ENCODE measurements at places on chromosomes 12 and 14.
A peak's percentile ranks its signal among the peaks of the same experiment; 100 is the strongest.

- no peak for DNase-seq
Measured at GRCh38 chr12:27869567-27869966, 89.5 kb upstream of the MANSC4 start.

GRCh38 chr14:53542732-53543131, 389.6 kb upstream of the DDHD1 start:
- DNase-seq: no peak

DNA sequence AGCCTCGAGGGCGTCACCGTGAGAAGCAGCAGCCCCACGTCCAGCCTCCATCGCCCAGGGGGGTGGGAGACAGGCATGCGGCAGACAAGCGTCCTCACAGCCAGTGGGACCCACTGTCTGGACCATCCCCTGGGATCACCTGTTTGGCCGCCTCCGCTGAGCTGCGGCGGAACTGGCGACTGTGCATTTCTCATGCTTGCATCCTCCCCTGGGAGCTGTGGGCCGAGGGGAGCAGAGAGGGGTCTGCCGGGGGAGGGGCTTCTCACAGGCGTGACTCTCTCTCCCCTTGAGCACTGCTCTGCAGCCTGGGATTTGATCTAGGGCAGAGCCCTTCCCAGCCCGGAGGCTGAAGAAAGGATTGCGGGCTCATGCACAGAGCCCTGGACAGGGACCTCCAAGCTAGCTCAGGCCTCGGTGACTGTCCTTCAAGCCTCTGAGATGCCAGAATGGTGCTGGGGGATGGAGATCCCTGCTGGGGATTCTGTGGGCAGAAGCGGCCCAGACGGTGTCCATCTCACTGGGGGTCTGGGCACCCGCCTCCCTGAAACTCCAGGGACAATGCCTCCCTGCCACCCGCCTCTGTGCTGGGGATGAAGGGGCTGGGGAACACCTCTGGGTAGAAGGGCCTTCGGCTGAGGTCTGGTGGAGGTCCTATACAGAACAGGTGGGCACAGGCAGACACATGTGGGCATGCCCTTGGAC, 61.1 kb downstream of the PRIMA1 start:
- no peak for DNase-seq

- peak; percentile 32 for DNase-seq
Measured at GRCh38 chr12:49622501-49623141, 740 bp upstream of the PRPF40B start.

DNA sequence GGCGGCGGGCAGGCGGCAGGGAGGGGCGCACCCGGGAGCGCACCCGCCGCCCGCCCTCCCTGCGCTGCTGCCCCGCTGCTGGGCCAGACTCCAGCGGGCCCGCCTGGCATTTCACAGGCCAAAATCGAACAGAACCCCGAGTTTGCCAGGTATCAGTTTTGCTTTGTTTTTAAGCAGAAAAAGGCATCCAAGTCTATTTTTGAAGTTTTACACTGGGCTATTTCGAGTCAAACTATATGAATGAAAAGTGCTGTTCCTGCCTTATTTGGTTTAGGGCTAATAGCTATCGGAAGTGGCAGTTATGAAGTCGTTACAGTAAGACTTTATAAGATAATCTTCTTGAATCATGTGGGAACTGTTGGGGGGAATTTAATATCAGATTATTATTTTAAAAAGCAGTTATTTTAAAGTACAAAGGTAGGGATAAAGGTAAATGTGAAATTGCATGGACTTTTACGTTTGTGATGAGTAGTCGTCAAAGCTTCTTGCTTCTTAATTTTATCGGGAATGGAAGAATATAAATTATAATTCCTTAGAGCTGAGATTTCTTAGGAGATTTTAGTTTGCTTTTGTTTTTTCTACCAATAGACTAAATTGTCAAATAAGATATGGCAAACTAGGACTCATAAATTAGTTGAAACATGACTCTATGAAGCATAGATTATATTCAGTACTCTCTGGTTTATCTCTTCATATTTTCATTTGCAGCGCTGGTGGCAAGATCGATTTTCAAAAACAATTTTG, 1.1 kb downstream of the MSRB3 start:
- DNase-seq: no peak

DNA sequence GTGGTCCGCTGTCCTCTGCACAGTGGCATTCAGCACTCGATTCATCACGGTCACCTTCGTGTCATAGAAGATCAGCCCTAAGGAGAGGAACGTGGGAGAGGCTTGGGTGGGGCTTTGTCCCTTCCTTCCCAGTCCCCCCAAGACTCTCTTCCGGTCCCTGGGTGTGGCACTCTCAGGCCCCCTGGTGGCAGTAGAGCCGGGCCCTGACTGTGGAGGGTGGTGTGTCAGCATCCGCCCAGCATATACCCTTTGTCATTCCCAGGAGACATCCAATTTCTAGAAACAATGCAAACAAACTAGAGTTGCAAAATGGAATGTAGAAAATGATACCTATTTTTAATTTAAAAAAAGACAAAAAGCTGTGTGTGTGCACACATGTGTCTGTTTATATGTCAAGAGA, 45.0 kb downstream of the TRAFD1 start:
- peak; percentile 32 for DNase-seq

GRCh38 chr12:64526859-64527258, 74.9 kb downstream of the TBK1 start:
- DNase-seq: no peak

GRCh38 chr12:132471011-132471857, 18.7 kb upstream of the FBRSL1 start:
- no peak for DNase-seq

GRCh38 chr14:99822800-99823455, 29.7 kb downstream of the EML1 start:
- DNase-seq: no peak

DNA sequence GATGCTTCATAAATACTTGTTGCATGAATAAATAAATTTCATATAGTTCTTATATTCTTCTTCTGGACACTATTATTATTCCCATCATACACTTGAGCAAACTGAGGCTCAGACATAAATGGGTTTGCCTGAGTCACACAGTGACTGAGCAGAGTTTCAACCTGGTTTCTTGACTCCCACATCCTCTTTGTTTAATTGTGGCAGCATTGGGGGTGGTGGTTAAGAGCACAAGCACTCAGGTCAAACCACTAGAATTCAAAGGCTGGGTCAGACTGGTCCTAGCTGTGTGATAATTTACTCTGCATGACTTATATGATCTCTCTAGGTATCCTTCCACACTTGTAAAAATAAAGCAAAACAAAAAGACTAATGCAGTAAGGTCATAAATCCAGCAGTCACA, 274.9 kb upstream of the SRRM4 start:
- no peak for DNase-seq

GRCh38 chr12:117400912-117401311, 39.5 kb upstream of the NOS1 start:
- no peak for DNase-seq

DNA sequence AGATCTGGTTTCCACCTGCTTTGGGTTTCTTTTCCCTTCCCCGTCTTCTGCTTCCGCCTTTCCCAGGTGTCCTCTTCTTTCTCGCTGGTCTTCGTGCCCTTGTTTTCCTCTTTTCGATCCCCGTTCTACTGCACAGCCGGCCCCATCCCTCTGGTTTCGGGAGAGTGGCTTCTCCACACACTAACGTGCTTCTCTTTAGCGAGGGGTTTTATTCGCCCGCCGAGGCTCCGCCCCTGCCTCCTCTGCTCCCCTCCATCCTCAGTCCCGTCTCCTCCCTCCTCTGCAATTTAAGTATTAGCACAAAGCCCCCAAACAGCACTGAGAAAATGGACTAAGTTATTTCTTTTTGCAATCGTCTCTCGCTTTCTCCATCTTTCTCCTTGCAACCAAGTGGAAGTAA, at the start of gene SLC7A8:
SLC7A8 (minus strand) TSS at position 182 of the 400 bp plus-strand sequence. CDS start 746 bp downstream, outside the sequence.
- DNase-seq: peak; percentile 39

DNA sequence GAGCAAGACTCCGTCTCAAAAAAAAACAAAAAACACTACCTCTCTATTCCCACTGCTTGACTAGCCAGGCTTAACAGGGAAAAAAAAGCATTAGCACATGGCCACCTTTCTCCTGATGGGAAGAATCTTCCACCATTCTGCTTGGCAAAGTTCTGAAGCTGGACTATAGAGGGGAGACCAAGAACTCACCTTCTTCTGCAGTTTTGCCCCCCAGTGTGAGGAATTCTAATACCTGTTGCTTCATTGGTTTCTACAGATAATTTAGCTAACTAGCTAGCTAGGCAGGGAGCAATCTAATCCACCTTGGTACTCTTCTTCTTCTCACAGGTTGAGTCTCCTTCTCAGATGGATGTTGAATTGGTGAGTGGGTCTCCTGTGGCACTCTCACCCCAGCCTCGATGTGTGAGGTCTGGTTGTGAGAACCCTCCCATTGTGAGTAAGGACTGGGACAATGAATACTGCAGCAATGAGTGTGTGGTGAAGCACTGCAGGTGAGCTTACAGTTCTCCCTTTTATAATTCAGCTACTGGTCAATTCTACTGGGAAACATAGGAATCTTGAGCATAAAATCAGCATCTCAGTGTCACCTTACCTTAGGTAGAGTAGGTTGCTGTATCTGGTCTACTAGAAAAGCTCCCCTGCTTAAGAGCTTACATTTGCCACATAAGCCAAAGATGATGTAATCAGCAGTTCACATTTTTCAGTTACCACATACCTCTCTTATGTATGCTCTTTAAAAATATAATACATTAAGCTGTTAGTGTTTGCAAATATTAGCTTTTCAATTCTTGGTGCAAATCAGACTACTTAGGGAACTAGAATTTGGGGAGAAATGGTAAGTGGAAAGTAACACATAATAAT, 16.0 kb downstream of the METTL3 start:
- DNase-seq: no peak

DNA sequence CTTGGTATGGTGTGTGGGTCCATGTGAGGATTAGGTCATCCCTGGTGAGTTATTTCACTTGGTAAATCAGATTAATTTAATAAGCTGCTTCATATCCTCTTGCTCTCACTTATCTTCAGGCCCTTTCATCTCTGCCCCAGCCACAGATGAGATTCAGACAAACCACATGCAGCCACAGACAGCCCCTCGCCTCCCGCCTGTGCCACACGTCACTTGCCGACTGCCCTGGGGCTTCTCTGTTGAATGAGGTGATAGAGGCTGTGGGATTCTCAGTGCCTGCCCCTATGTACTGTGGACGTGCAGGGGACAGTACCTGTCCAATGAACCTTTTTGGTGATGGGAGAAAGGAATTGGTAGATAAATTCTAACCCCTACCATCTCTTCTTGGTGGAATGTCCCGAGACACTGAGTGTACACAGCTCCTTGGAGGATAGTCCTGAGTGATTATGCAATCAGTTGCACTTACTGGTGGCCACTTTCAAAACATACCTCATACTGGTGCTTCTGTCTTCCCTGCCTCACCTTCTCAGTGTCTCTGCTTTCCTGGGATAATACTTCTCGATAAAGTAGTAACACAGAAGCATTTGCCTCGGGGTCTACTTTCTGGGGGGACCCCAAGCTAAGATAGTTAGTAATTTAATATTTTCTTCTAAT, 248.7 kb downstream of the TTC6 start:
- DNase-seq: no peak

GRCh38 chr12:43407816-43408645, 144.0 kb downstream of the ADAMTS20 start:
- DNase-seq: no peak

GRCh38 chr12:50571786-50572185, 67.0 kb downstream of the DIP2B start:
- DNase-seq: no peak

GRCh38 chr12:43286986-43287385, 265.0 kb downstream of the ADAMTS20 start:
- DNase-seq: no peak

- DNase-seq: no peak
Measured at GRCh38 chr14:55715889-55716288, 135.9 kb downstream of the KTN1 start.

DNA sequence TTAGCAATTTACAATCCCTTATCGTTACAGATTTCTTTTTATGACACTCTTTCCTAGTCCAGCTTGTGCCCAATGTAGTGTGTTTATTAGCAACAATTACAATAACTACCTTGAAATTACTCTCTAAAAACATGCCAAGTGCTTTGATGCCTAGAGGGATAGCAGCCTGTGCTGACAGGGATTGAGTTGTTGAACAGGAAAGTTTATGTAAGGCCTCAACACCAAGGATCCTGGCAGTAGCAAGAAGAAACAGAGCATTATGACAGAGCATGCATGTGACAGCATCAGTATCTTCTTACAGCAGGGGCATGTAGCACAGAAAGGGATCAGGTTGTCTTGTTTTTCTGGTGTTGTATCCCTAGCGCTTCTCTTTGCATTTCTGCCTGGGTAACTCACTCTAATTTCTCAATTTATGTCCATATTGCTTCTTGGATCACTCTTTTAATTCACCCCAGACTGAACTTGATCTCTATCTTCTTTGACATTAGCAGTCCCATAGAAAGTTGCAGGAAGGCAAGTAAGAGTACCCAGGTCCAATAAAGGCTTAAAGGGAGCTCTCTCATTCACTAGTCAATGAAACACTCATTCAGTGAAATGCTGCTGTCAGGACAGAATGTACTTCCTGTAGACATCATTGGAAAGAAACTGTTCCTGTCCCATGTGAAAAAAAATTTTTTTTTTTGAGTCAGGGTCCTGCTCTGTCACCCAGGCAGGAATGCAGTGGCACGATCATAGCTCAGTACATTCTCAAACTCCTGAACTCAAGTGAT, 220.0 kb upstream of the GRIP1 start:
- DNase-seq: no peak

DNA sequence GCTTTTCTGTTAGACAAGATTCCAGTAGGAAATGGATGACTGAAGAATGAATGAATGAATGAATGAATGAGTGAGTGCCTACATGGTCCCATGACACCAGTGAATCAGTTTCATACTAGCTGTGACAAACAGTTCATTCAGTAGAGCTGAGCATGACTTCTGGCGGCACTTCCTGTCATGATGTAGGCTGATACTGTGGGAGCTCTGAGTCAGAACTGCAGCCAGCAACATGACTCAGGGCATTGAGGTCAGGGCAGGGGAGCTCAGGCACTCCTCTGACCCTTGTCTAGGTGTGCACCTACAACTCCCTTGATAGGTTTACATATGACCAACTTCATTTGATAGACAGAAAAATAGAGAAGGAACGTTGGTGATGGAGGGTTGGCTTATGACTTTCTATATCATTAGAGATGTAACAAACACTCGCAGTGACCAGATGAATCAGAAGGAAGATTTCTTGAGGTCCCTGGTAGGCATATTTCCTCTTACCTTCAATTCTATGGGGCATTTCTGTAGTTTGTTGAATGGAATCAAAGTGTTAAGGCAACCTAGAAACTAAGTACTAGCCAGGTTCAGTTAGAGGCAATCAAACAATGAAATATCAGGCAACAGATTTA, 139.3 kb upstream of the ARHGAP5 start:
- peak; percentile 59 for DNase-seq

GRCh38 chr14:38204719-38205115, 3.0 kb upstream of the SSTR1 start:
- no peak for DNase-seq

GRCh38 chr12:31835276-31835882, 106.6 kb upstream of the AMN1 start:
- DNase-seq: no peak

GRCh38 chr14:60845523-60845922, 111.0 kb downstream of the MNAT1 start:
- no peak for DNase-seq

Data from stimulated activated CD4-positive, alpha-beta T cell treated with anti-CD3 and anti-CD28 coated beads, Interleukin-4, amount 100 ng/mL, for 1 hour (primary cell).